Esophagus mucosa (tissue), 1 donor: ENCODE measurements at places on chromosomes 1 and 21. TPM values are rescaled to one million over a fixed set of nuclear protein-coding genes. Genes with fewer than 3 reads are reported as not detected.

TCEA3 gene
- 25.6 TPM for total RNA-seq

SSR2 gene
- 121 TPM for total RNA-seq

MROH7 gene
- total RNA-seq, result 0.68 TPM

FCGR3B gene
- 0.64 TPM for total RNA-seq

BNIPL gene
- total RNA-seq, result 55.8 TPM

LAPTM5 gene
- 9.1 TPM for total RNA-seq

HSPA6 gene
- total RNA-seq, result 1.4 TPM

OR10J1 gene
- total RNA-seq, result not detected

HSD3B1 gene
- not detected for total RNA-seq

SPRR2E gene
- total RNA-seq, result 1,779 TPM

JUN gene
- total RNA-seq, result 41.7 TPM

ATP8B2 gene
- 3.7 TPM for total RNA-seq
